Brain microvascular endothelial cell (primary cell): ENCODE measurements at places on chromosomes 5 and 9.

- no peak for DNase-seq
Observed at GRCh38 chr5:130243641-130244040, 339.4 kb downstream of the CHSY3 start.

GRCh38 chr5:179164331-179165311 lies 104.4 kb downstream of the ZNF354C start:
- DNase-seq = no peak

DNA sequence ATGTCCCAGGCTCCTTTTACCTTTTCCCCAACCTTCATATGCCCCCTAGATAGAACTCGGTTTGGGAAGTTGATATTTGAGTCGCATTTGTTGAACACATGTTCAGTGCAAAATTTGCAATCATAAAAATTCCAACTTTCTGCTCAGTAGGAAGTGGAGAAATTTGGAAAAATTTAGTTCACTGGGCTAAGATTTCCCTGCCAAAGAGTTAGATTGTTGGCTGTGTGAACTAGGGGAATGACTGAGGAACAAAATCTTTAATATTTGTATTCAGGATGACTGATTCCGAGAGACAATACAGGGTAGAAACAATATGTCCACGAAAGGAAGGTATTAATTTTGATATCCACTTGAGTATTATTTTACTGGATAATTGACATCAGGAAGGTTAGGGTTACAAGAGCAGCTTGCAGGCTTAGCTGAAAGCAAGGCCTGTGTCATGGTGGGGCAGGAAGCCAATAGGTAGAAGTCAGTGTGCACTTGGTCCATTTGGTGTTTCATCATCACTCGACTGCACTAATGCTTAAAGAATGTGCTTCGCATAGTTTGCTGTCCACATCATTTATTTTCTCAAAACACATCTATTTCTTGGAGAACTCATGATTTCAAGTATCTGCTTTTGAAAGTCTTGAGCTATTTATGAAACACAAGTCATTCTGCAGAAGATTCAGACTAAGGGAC lies 59.4 kb upstream of the GNA14 start:
- peak; percentile 97 for DNase-seq

GRCh38 chr9:123686829-123687192 lies 243.1 kb downstream of the DENND1A start:
- DNase-seq = no peak

- DNase-seq = no peak
Observed at GRCh38 chr9:26775391-26775790, 117.2 kb downstream of the CAAP1 start.

- DNase-seq = no peak
Observed at GRCh38 chr5:176731506-176732160, 78.7 kb upstream of the UNC5A start.

- no peak for DNase-seq
Observed at GRCh38 chr5:169607882-169608281, 24.3 kb downstream of the SPDL1 start.

DNA sequence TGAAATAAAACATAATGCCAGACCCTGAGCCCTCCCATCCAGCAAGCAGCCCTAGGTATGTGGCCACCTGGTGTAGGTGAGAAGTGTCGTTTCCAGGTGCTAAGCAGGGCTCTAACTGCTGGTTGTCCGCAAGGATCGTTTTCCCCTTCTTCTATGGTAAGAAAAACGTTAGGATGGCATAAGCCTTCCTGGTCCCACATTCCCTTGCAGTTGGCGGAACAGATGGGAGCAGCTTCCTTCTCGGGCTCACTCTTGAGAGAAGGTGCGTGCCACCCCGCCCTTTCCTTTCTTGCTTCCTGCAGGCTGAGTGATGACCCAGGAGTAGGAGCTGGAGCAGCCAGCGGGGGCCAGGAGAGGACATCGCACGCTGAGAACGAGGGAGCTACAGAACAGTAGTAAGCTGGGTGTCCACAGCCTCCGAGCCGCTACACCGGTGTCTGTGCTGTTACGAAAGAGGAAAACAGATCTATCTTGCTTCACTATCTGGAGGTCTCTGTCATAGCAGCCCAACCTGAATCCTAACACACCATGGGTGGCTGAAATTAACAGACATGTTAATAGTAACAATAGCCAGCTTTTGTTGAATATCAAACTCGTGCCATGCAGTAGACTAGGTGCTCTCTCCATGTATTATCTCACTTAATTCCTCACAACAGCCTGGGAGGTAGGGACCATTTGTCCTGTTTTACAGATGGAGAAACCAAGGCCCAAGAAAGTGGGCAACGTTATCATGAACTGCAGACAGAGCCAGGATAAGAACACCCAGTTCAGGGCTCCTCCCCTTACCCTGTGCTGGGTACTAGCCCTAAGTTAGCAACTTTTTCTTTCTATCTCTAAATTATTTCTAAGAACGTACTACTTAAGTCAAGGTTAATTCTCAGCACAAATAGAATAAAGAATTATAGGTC lies 139.8 kb downstream of the COL23A1 start:
- DNase-seq = no peak

GRCh38 chr5:76383126-76383832 lies 19.8 kb upstream of the IQGAP2 start:
- no peak for DNase-seq

DNA sequence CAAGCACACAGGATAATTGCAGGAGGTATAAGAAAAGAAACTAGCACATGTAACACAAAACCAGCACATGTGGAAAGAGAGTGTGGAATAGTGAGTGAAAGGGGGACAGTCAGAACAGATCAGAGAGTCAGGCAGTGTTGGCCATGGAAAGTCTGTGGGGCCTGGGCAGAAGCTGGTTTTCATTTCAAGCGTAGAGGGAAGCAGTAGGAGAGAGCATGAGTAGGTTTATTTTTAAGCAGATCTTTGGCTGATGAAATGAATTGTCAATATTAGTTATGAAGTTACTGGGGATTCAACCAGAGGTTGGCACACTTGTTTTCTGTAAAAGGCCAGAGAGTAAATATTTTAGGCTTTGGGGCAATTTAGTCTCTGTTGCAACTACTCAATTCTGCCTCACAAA lies 283.1 kb downstream of the SMARCA2 start:
- no peak for DNase-seq
